H9 (cell line): ENCODE measurements at places on chromosomes 3 and 15.

DNA sequence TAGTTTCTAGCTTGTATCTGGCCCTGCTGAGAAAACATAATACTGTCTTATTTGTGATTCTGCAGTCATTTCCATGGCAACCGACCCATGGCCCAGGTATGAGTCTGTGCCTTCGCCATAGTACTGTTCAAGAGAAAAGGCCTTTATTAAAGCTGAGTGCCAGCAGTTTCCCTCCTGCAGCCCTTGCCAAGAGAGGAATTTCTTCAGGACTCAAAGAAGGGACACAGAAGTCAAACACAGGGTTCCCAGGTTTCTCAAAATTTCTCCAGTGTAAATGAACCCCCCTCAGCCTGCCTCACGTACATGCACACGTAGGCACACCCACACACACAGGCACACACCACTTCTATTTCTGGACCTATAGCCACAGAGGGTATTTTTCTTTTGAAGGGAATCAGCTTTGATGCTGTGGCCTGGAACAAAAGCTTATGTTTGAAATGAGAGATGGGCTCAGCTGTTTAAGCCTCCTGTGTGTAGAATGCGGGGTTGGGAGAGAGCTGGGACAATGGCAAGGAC is 269.2 kb downstream of the PDCD6IP start:
- no peak for DNase-seq

- DNase-seq = peak; percentile 89
Observed at GRCh38 chr3:48232734-48233133, 8.2 kb upstream of the ZNF589 start.

- peak; percentile 32 for DNase-seq
Observed at GRCh38 chr3:100602506-100603444, 6.6 kb upstream of the ADGRG7 start.

- DNase-seq = no peak
Observed at GRCh38 chr3:47573190-47574172, 5.2 kb downstream of the CSPG5 start.

DNA sequence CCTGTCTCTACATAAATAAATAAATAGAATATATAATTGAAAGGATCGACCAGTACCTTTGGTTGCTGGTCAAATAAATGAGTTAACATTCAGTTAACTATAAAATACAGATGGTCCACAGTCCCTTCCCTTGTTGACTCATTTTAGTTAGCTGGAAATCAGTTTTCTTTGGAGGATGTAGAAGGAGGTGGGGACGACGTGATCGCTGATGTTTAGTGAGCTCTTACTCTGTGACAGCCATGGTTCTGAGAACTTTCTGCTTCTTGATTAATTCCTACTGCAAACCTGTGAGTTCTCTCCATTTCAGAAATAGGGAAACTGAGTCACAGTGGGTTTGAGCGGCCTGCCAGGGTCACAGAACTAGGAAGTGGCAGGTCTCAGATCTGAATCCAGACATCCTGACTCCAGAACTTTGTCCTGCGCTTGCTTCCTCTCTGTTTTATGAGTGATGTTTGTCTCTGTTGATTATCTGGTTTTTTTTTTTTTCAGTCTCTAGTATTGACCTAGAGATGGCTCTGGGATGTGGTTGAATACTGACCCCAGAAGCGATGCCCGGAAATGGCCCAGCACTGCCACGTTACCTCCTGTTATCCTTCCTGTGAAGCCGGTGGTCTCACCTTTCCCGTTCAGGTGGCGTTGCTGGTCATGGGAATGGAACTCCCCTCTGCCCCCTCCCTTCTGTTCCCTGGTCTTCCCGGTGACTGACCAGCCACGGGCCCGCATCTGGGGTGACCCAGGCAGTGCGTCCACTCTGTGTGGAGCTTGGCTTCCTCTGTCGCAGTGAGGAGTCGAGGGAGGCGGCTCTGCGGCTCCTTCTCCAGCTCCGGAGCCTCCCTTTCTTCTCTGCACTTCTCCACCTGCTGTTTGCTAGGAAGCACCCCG is 18.2 kb downstream of the SYNM start:
- no peak for DNase-seq

- no peak for DNase-seq
Observed at GRCh38 chr15:77528968-77529319, 103.8 kb downstream of the LINGO1 start.

DNA sequence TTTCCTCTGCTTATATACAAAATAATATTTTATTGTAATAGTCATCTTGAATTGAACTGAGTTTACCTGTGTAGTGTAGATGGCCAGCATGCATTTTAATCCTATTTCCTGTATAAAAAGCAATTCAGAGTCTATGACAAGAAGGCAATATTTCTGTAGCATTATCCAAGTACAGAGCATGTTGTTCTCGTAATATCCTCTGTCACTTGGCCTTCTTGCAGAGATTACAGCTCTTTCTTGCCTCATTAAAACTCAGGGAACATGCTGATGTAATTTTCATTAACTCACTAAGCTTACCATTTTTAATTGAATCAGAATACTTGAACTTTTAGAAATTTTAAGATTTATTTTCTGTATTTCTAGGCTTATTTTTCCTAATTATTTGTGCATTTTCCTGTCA is 203.3 kb upstream of the AGTR1 start:
- no peak for DNase-seq

GRCh38 chr3:71562938-71563337 is 20.6 kb downstream of the FOXP1 start:
- no peak for DNase-seq

- no peak for DNase-seq
Observed at GRCh38 chr3:178392511-178392926, 143.7 kb upstream of the KCNMB2 start.

DNA sequence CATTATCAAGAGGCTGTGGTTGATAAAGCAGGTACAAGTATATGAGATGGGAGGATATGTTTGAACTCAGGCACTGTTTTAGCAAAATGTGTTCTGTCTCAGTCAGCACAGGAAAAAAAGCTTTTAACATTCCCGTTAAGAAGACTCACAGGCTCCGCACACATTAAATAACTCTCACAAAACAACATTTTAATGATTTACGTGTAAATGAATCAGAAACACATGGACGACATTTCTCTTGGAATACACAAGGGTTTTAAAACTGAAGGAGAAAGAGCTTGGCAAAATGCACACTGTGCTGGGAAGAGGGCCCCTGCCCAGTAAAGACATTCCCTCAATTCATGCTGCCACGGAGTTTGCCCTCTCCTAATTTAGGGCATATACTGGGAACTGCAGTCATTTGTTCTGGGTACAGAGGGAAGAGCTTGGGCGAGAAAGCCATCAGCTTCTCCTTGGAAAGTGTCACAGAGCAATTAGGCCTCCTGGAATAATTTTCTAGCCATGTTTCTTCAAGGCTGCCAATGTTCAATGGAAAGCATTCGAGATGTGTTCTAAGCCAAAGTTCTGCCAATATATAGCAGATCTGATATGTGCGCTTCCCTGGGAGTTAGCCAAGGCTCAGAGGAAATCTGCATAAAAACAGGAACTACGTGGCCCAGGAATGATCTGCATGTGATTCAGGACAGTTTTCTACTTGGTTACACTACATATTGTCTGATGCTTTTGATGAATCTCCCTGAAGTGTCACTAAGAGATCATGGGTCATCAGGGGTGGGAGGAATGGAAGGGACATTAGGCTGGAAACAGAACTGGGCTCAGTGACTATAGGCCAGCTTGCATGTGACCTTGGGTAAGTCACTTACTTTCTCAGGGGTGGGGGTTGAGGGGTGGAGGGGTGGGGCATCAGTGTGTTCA is 2.2 kb upstream of the MASP1 start:
- no peak for DNase-seq

GRCh38 chr3:107488942-107489341 is 33.8 kb upstream of the BBX start:
- DNase-seq = no peak

GRCh38 chr3:28042707-28043106 is 198.7 kb upstream of the CMC1 start:
- DNase-seq = no peak

DNA sequence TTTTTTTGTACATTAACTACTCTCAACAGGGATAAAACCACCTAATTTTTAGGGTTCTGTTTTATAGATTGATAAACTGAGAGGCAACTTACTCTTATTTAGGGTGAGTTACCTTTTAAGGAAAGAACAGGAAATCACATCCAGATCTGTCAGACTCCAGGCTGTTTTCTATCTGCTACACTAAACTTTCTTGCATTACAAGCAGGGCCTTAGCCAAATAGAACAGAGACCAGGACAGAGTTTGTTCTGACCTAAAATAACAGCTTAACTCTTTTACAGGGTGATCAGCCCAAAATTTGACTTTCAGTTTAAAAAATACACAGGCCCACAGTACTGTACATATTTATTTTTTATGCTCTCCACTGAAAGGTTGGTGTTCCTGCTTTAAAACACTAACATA is 38.6 kb downstream of the SGO1 start:
- no peak for DNase-seq

GRCh38 chr3:8279476-8279875 is 222.1 kb upstream of the LMCD1 start:
- DNase-seq = peak; percentile 51

DNA sequence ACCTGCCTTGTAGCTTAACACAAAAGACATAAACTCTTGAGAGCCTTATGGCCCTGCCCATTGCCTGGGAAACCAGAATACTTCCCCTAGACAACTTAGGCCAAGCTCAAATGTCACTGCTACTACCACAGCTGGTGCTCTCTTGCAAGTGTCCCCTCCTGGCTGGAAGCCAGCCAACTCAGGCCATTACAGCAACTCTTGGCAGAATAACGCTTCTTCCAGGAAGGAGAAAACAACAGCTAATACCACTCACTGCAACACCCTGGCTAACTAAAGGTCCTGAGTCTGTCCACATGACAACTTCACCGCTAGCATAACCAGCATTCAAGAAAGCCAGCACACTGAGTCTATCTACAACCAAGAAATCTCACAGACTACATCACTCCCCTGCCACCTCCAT is 5.1 kb upstream of the B4GALT4 start:
- DNase-seq = no peak

- no peak for DNase-seq
Observed at GRCh38 chr3:110457508-110457907, 614.1 kb upstream of the NECTIN3 start.

- DNase-seq = no peak
Observed at GRCh38 chr3:13559764-13560525, 11.0 kb downstream of the FBLN2 start.

- DNase-seq = no peak
Observed at GRCh38 chr15:62991698-62992097, 50.8 kb upstream of the TPM1 start.

- no peak for DNase-seq
Observed at GRCh38 chr3:197888511-197888910, 61.5 kb upstream of the RPL35A start.

DNA sequence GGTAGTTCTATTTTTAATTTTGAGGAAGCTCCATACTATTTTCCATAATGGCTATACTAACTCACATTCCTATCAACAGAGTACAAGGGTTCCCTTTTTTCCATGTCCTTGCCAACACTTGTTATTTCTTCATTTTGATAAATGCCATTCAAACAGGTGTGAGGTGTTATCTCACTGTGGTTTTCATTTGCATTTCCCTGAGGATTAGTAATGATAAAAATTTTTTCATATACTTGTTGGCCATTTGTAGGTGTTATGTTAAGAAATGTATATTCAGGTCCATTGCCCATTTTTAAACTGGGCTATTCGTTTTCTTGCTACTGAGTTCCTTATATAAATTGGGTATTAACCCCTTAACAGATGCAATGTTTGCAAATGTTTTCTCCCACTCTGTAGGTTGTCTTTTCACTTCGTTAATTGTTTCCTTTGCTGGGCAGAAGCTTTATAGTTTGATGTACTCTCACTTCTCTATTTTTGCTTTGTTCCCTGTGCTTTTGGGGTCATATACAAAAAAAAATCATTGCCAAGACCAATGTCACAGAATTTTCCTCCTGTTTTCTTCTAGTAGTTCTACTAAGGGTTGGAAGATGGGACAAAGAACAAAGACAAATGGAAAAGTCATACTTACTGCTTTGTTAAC is 11.0 kb upstream of the VPS39 start:
- DNase-seq = no peak

GRCh38 chr3:171175741-171176234 is 149.3 kb upstream of the SLC2A2 start:
- DNase-seq = no peak

DNA sequence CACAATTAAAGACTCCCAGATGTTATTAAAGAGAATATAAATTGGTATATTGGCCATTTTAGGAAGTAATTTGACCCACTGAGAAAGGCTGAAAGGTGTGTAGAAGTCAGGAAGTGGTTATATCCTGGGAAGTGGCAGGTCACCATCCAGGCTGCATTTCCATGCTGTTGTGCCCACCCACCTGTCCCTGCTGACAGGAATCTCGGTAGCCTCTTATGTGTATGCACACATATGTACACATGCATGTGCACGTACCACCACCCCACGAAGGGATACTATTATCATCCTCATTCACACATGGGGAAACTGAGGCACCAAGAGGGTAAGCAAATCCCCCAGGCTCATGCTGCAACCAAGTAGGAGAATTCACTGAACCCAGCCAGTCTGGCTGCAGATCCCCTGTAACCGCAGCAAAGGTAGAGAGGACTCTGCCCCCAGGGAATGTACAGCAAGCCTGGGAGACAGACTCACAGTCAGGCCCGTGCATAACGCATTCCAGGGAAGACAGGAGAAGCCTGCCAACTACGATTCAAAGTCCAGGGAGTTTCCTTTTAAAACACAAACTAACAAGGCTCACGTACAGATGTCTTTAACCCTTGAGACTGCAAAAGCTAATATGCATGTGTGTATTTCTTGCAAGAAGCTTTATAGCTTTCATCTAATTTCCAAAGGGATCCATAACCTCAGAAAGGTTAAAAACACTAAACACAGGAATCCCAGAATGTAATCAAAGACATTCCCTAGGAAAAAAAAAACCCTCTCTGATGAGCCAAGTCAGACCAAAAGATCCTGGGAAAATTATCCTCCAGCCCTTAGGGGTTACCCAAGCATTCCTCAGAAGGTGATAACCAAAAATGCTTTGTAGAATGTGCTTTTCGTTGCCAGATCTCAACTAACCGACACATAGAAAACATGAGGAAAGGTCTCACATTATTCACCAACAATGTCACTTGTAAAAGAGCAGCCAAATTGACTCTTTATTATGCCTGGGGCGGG is 129.6 kb downstream of the ADAMTS17 start:
- DNase-seq = no peak

DNA sequence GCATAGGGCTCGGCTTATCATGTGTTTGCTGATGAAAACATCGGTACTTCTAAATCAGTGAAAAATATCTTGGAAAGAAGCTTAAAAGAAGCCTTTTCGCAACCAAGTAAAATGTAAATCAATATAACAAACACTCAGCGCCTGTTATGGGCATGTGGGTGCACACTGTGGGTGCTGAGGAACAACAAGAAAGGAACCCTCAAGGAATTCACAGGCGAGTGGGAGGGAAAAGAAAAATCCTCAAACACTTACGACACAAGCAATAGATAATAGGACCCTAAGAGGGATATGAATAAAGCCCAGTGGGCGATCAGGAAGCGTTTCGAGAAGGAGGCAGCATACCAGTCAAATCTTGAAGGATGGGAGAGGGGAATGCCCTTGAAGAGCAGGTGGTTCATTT is 21.9 kb downstream of the GLDN start:
- DNase-seq = no peak

DNA sequence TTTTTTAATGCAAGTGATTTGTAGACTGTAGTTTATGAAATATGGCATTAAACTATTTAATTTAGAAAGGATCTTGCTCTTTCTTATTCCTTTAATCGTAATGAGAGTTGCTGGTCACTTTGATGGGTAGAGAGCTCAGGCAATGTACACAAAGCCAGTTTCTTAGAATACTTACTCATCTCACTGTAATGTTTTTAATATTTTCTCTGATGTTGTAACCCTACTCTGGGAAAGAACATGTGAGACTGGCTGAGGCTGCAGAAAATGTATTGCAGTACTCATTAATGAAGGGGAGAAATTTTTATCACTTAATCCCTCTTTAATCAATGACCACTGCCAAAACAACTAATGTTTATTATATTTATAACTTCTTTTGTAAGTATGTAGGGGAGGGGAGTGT is 479.4 kb upstream of the KCNMB2 start:
- DNase-seq = no peak
